A549 treated with GW870086 at 1 μM for 4 hours (cell line): ENCODE measurements at places on chromosomes 2 and 18. TPM values are rescaled to one million over a fixed set of nuclear protein-coding genes. Genes with fewer than 3 reads are reported as not detected.

The FAM110C gene
- 0.13 to 0.71 TPM (median 0.23 TPM) in 5 replicates for total RNA-seq

The CDK15 gene
- not detected in 5 replicates for total RNA-seq

The LOXL3 gene
- total RNA-seq: 0.21 to 0.64 TPM (median 0.37 TPM) in 5 replicates

The LRRTM1 gene
- total RNA-seq: not detected in 5 replicates

The TMEM237 gene
- 16.7 to 22.5 TPM (median 19.9 TPM) in 5 replicates for total RNA-seq
